ENCODE measurements at places on chromosomes 11 and 22. TPM values are rescaled to one million over a fixed set of nuclear protein-coding genes. Genes with fewer than 3 reads are reported as not detected.

Gene OR8K3
- not detected for total RNA-seq

DNA sequence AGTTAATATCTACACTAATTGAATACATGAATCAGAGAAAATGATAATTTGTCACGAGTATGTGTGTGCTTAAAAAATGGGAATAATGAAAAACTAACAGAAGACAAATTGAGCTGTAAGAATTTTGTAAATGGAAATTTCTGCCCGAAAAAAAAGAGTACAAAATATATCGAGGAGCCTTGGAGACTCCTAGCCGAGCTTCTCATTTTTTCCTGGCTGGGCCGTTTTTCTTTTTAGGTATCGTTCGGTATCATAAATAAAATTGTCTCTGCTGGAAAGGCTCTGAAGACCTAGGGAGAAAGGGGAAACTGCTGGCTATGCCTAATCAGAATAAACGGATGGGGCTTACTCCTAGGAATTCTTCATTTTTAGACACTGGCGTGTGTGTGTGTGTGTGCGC lies 227.2 kb upstream of the RAG2 start:
- H3K36me3 ChIP-seq = no peaks in the 10 kb centered on the region
- no peaks in the 10 kb centered on the region for H3K4me1 ChIP-seq
- no peak overlapping the region for H3K27ac ChIP-seq
- peak; percentile 22 for DNase-seq

Gene CARD16
- total RNA-seq = 8.3 TPM

GRCh38 chr11:11987503-11988022 lies 20.9 kb downstream of the DKK3 start:
- H3K4me3 ChIP-seq = no peak overlapping the region
- H3K27me3 ChIP-seq = no peaks in the 10 kb centered on the region
- peaks cover 15% of the 10 kb centered on the region for H3K4me1 ChIP-seq
- no peak overlapping the region for H3K27ac ChIP-seq

Gene DGAT2
- total RNA-seq = 0.31 TPM

DNA sequence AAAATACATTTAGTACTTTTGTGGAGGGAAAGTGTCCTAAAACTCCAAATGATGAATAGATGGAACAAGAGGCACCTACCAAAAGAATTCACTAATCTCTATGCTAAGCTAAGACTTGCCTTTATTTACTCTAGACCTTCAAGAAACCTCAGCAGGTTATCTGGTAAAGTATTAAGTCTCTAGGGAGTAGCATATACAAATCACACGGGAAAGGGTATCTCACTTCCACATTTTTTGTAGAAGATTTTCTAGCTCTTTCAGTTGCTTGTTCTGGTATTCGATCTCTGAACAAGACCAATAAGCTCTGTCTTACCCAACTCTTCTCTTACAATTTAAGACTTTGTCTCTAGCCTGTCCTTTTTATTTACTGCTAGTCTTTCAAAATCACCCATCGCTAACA lies 18.1 kb upstream of the CADM1 start:
- H3K27me3 ChIP-seq = no peaks in the 10 kb centered on the region
- H3K4me1 ChIP-seq = no peaks in the 10 kb centered on the region
- no peak for DNase-seq
- no peak overlapping the region for H3K27ac ChIP-seq
- H3K4me3 ChIP-seq = no peak overlapping the region
- no peaks in the 10 kb centered on the region for H3K36me3 ChIP-seq

Gene PANX3
- total RNA-seq = 0.04 TPM
